ENCODE measurements at places on chromosomes 7 and 10.
A peak's percentile ranks its signal among the peaks of the same experiment; 100 is the strongest.

DNA sequence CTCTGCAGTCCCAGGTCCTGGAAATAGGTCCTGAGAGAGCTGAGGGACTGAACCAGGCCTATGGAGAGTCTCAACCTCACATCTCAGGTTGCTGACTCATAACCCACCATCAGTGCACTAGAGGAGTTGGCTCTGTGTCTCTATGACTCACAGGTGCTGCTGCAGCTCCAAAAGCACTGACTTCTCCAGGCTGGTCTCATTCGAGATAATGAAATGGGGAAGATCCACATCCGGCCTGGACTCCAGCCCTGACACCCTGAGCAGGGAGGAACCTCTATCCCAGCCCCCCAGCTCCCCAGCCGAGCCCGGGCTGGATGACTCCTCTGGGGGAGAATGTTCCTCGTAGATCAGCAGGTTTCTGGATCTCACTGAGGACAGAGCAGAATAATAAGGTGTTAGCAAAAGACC lies 35.5 kb upstream of the DGKI start:
- no peak for DNase-seq

- no peak for DNase-seq
Measured at GRCh38 chr10:101229266-101230182, at the start of gene LBX1. Gene LBX1, minus strand, starts transcription at chr10:101229463. Its CDS starts 648 bp downstream, at chr10:101228815.

- peak; percentile 52 for DNase-seq
Measured at GRCh38 chr10:133335246-133336117, 1.2 kb downstream of the CALY start.

GRCh38 chr10:118045837-118046394 lies 825 bp downstream of the RAB11FIP2 start:
- peak; percentile 18 for DNase-seq

DNA sequence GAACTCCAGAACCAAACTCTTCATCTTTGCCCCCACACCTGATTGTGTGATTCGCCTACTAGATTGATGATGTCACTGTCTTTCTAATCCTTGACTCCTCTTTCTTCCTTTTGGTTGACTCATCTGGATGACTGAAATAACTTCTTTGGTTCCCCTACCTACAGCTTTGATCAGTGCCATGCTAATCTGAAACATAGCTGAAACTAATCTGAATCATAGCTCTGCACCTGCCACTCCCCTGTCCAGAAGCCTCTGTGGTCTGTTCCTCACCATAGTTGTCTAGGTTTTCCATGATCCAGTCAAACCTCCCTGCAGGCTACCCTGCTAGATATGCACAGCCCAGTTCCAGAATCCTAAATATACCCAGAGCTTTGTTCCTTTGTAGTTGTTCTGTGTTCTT lies 51.9 kb downstream of the ZNF365 start:
- peak; percentile 11 for DNase-seq

DNA sequence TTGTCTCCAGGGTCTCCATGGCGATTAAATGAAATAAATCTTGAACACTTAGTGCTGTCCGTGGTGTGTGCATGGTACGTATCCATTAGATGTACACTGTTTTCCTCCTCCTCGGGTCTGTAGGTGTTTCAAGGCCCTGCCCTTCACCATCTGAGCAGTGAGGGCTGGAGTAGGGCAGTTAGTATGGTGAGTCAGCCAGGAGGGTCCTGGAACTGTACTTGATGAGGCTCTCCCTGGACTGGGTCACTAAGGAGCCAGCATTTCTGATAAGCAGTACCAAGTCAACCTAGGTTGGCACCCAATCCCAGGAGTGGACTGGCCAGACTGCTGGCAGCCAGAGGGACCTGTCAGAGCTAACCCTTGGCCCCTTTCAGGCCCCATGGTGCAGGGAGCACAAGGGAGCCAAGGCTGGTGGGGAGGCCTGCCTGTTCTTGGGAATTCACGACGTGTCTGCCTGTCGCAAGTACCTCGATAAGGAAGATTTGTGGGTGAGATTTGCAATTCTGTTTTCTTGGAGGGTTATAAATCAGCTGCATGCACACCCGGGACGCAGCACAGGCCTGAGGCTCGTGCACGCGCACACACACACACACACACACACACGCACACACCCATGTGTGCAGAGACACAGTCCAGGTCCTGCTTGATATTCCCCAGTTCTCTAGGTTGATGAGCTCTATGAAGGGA lies 114.2 kb downstream of the ZMIZ1 start:
- DNase-seq = no peak

DNA sequence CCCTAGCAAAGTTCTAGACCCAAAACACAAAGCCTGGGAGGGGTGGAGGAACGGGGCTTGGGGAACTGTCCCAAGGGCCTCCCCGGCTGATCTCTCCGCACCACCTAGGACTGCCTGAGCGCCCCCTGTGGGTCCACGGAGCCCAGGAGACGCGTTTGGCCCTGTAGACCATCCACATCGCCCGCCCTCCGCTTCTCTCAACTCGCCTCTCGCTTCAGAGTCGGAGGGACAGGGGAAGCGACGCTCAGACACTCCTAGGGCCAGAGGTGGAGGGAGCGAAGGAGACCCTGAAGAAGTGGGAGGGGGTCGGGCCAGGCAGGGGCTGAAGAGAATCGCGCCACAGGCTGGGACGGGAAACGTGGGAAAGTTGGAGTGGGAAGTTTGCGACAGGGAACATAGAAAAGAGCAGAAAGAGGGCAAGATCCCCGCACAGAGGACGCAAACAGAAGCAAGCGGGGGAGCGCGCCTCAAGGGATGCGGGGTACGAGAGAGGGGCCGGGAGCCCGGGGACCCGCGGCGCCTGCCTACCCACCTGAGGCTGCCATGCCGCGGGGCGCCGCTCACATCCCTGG lies 378 bp downstream of the PIK3AP1 start:
- peak; percentile 32 for DNase-seq

- no peak for DNase-seq
Measured at GRCh38 chr10:118729641-118730258, 25.0 kb downstream of the CACUL1 start.

GRCh38 chr7:111364413-111364812 lies 197.9 kb downstream of the IMMP2L start:
- DNase-seq = no peak

DNA sequence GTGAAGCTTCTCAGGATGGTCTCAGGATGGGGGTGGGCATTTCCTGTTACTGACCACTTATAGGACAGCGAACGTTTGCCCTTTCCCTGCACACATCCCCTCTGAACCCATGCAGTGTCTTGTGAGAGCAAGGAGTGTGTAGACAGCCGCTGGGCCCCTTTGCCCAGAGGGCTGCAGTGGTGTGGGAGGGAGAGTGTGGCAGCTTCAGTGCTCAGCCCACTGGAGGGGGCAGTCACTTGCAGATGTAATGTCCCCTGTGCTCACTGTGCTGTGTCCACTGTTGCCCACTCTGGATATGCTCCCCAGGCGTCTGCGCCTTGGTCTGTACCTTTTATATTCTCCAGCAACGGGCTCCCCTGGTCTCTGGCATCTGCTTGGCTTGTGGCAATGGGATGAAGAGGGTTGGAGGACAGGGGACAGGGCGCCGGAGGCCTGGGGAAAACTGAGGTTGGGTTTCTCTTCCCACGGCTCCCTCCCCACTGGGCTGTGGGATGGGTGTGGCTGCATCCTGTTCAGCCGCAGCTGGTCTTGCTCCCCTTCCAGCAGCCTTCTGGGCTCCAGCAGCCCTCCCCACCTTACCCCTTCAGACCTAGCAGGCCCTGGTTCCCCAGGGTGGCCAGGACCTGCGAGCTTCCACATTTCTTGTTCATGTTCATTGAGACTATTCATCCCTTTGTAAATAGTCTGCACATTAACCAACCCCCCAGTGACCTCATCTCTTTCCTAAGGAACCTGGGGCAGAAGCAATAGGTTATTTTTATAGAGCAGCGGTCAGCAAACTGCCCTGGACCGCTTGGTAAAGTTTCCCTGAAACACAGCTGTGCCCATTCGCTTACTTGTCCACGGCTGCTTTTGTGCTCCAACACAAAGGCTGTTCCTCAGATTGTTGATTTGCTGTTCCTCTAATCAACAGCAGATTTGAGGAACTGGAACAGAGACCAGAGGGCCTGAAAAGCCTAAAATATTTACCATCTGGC lies 6.1 kb downstream of the ZNF789 start:
- no peak for DNase-seq

- no peak for DNase-seq
Measured at GRCh38 chr10:361203-362081, 226.2 kb downstream of the ZMYND11 start.

DNA sequence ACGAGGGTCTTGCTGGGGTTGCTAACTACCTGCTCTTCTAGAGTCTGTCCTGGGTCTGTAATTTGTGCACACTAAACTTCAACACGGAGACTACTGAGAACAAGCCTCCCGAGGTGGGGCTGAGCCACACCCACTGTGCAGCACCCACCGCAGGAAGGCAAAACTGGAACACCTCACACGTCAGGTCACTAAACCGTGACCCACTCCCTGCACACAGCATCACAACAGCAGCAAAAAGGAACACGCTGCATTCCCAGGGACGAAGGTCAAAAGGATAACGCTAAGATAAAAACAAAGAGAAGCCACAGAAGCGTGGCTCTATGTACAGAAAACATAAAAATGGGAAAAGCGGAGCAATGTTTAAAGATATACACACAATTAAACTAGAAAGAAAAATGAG lies 170.1 kb downstream of the MAD1L1 start:
- no peak for DNase-seq

DNA sequence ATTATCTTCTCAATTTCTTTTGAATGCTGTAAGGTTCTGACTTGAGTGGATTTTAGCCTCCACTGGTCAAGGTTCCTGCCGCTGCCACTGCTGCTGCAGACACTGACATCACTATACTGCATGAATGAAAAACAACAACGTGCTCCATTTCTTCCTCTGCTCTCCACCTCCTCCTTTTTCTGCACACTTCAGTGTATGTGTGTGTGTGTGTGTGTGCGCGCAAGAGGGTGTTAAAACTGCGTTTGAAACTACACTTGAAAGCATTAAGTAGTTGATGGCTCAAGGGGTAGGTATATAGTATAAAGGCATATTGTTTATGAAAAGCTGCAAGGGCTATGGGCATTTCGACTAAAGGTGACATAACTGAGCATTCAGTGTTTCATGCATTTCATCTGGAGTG lies 3.5 kb downstream of the GLCCI1 start:
- DNase-seq = no peak
